AG08396 (cell line): ENCODE measurements at places on chromosomes 2 and 18.

GRCh38 chr2:196745711-196746110, 53.8 kb downstream of the GTF3C3 start:
- DNase-seq: no peak

- no peak for DNase-seq
These were observed 79.8 kb downstream of the XRCC5 start for GRCh38 chr2:216188956-216189355.

DNA sequence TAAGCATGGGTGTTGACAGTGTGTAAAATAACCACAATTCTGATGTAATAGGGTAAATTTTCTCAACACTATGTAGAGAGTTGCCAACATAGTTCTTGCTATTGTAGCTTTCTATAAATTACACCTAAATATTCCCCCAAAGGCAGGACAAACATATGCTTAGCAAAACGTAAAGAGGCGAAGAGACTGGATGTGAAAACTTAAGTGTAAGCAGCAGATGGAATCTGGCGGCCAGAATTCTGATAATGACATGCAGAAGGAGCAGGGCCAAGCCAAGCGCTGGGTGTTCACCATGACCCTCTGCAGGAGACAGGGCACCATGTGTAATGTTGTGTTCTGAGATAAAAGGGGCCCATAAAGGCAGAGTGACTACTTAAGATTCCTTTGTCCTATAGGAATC, 105.2 kb upstream of the ZNF521 start:
- DNase-seq: no peak

GRCh38 chr18:32303400-32303799, 113.6 kb downstream of the MEP1B start:
- DNase-seq: no peak
